ENCODE measurements at places on chromosomes 11 and 22. TPM values are rescaled to one million over a fixed set of nuclear protein-coding genes. Genes with fewer than 3 reads are reported as not detected.

Gene C22orf31
- not detected for total RNA-seq

Gene OR2D2
- not detected for total RNA-seq

Gene SLC39A13
- total RNA-seq = 12.7 TPM

Gene MMP13
- not detected for total RNA-seq

Gene TSPAN4
- total RNA-seq = 69.2 TPM

Gene EMID1
- total RNA-seq = 3.2 TPM
